ENCODE measurements at places on chromosomes 7 and 10.
A peak's percentile ranks its signal among the peaks of the same experiment; 100 is the strongest.

DNA sequence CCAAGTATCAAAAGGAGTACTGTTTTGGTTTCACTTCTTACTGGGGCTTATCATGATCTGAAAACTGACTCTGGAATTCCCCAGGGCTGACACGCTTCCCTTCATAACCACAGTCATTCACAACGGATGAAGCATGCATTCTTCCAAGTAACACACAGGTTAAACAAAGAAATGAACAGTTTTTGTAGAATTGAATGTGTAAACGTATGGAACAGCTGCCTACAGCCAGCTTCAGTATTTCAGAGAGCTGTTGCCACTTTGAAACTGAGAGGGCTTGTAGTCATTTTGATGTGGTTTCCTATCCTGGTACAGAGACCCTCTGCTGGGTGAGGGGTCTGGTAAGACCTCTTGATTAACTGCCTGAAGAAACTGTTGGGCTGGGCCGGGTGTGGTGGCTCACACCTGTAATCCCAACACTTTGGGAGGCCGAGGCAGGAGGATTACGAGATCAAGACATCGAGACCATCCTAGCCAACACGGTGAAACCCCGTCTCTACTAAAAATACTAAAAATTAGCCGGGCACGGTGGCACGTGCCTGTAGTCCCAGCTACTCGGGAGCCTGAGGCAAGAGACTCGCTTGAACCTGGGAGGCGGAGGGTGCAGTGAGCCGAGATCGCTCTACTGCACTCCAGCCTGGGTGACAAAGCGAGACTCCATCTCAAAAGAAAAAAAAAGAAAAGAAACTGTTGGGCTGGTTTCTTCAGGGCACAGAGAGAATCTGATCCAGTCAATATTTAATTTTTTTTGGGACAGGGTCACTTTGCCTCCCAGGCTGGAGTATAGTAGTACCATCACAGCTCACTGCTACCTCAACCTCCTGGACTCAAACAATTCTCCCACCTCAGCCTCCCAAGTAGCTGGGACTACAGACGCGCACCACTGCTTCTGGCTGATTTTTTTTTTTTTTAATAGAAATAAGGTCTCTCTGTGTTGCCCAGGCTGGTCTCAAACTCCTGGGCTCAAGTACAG is 4.7 kb downstream of the NFE2L3 start:
- no peak for DNase-seq

GRCh38 chr10:71964743-71965515 is 734 bp downstream of the CHST3 start:
- DNase-seq: peak; percentile 61

GRCh38 chr10:86004337-86004736 is 362.3 kb downstream of the GRID1 start:
- no peak for DNase-seq

DNA sequence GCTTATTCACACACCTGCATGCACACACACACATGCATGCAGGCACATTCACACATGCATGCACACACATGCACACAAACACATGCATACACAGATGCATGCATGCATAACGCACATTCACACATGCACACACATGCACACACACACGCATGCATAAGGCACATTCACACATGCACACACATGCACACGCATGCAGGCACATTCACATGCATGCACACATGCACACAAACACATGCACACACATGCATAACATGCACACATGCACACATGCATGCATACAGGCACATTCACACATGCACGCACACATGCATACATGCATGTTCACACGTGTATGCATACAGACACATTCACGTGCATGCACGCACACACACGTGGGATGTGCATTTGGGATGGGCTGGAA is 165.8 kb downstream of the PAXIP1 start:
- no peak for DNase-seq

GRCh38 chr7:128037880-128038619 is 6.8 kb upstream of the LRRC4 start:
- DNase-seq: no peak

- DNase-seq: no peak
Measured at GRCh38 chr7:130149281-130150139, 55.7 kb downstream of the TMEM209 start.

DNA sequence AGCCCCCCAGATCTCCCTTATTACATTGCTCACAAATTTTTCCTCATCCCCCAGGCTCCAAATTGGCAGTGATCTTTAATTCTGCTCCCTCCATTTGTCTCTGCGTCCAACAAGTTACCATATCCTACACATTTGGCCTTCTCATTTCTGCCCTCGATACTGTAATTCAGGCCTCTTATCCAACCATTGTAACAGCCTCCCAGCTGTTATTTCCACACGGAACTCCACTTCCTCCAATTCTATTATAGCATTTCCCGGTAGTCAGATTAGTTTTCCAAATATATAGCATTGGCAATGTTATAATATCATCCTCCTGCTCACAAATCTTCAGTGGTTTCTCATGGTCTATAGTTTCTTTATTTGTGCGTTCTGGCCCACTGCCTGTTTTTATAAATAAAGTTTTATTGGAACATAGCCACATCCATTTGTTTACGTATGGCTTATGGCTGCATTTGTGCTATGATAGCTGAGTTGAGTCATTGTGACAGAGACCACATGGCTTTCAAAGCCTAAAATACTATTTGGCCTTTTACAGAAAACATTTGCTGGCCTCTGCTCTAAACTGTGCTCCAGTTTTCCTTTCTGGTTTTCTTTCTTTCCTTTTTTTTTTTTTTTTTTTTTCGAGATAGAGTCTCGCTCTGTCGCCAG is 126.5 kb upstream of the ZNF438 start:
- DNase-seq: no peak

GRCh38 chr10:2462581-2462980 is 604.8 kb upstream of the PFKP start:
- DNase-seq: no peak

- DNase-seq: no peak
Measured at GRCh38 chr10:82252081-82252480, 377.1 kb downstream of the NRG3 start.

GRCh38 chr10:113767222-113767621 is 15.7 kb downstream of the PLEKHS1 start:
- no peak for DNase-seq

GRCh38 chr7:74307738-74308505 is 18.7 kb downstream of the CLIP2 start:
- no peak for DNase-seq

- no peak for DNase-seq
Measured at GRCh38 chr7:30863706-30864035, 48.0 kb upstream of the AQP1 start.

- no peak for DNase-seq
Measured at GRCh38 chr7:104962781-104963180, 51.2 kb upstream of the KMT2E start.

DNA sequence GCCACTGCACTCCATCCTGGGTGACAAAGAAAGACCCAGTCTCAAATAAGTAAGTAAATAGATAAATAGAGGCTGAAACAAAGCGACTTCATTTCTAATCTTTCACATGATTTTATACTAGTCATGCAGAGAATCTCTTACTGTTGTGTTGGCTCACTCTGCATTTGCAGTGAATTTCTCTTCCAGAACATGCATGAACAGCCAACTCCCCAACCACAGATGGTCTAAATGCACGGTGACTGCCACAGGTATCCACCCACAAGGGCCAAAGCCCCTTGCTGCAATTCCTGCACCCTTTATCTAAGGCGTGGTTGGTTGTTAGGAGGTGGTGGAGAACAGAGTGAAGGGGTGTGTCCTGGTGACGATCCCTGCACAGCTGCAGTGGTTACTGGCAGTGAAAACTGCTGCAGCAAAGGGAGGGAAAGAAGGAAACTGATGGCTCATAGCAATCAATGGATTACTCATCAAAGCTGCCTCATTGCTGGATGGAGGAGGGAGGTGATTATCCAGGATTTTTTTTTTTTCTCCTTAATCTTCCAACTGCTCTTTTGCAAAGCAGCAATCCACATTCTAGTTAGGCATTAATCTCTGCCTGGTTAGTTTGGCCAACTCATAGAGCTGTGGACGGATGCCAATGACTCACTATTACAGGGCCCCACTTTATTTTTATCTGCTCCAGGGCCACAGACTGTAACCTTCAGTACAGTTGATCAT is 50.6 kb downstream of the PRTFDC1 start:
- DNase-seq: peak; percentile 66

GRCh38 chr7:57432583-57432982 is 17.4 kb upstream of the ZNF716 start:
- DNase-seq: no peak

GRCh38 chr7:4882169-4883032 is 1.1 kb downstream of the RADIL start:
- DNase-seq: no peak

DNA sequence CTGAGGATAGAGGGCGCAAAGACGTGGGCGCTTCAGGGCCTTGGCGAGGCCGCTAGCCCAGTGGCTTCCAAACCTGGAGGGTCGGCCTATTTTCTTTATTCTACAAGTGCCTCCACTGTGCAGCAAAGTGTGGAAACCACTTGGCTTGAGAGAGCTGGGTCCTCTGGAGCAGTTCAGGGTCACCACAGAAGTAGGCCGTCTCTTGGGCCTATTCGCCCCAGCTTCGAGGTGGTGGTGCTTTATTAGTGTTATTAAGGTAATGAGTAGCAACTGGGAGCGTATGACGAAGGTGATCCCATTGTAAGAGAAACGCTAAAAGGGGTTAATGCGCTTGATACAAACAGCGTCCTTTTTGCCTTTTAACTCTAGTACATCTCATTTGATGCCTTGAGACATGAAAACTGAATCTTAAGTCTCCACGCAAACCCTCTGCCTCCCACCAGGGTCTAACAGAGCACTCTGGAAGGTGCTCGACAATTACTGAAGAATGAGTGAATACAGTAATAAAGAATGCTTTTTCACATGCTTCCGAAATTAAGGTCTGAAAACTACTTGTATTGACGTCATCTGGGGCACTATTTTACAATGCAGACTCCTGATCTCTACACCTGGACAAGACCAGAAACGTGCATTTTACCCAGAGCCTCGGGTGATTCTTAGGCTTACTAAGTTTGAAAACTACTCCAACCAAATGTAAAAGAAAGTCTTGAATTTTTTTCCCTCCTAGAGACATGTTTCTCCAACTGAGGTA is 647 bp upstream of the GSAP start:
- DNase-seq: no peak

DNA sequence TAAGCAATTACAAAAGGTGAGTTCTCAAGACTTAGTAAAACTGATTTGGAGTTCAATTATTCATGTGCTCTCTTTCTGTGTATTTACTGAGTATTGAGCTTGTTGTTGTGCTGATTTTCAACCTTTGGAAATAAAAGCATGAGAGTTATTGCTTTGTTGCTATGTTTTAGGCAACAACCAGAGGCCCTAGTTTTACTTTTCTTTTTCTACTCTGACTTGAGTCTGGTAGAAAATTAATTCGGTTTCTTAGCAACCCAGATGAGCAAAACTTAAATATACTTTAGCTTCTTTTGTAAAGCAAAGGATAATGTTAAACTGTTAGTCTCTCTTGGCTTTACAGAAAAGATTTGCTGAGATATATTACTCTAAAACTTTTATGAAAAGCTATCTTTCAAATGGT is 66.4 kb upstream of the SCIN start:
- no peak for DNase-seq

- DNase-seq: no peak
Measured at GRCh38 chr10:81297292-81297691, 577.7 kb upstream of the NRG3 start.

DNA sequence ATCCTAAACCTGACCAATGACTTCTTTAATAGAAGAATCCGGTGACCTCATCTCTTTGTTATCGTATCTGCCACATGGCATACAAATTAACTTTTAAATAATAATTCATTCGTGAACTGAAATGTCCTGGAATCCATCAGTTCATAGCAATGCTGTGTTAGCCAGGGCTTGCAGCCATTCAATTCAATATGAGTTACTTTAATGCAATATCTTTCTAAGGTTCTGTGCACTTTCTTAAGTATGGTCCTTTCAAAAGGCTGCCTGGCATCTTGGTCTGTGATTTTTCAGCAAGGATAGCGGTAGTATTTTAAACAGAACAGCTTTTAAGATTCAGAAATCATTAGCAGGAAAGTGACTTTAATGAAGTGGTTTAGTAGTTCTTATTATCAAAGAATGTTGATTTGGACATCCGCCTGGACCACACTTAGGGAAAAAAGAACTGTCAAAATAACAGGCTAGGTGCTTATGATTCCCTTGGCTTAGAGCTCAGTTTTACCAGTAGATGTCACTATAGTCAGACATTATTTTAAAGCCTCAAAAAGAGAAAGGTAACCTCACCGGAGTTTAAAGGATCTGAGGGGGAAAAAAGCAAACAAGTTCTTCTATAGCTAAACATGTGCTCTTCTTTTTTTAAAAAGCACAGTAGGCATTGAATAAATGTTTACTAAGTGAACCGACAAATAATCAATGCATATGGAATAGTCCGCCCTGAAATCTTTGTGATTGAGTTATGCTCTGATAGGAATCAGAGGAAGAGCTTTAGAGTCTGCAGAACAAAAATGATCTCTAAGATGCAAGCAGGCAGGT is 22.7 kb downstream of the SLC35G1 start:
- DNase-seq: no peak

- no peak for DNase-seq
Measured at GRCh38 chr10:11468126-11468742, 143.2 kb downstream of the USP6NL start.

GRCh38 chr10:124285587-124286527 is 132.9 kb downstream of the OAT start:
- DNase-seq: no peak

- no peak for DNase-seq
Measured at GRCh38 chr7:155283565-155284194, 14.0 kb upstream of the INSIG1 start.

DNA sequence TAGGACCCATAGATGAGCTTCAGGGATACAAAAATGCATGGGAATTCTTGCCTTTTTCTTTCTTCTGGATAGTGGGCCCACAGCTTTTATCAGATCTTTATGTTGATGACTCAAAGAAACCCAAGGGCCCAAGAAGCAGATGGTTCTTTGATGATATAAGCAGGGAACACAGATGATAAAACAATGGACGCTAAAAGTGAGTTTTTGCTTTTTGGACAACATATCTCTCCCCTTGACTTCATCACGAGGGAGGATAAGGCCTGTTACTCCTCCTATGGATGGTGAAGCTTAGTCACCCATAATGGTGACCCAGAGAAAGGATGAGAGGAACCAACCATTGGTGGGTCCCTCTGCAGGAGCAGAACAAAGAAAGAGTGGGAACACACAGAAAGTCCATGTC is 6.5 kb upstream of the OGA start:
- no peak for DNase-seq

GRCh38 chr7:11128498-11128897 is 154.8 kb downstream of the PHF14 start:
- DNase-seq: no peak

DNA sequence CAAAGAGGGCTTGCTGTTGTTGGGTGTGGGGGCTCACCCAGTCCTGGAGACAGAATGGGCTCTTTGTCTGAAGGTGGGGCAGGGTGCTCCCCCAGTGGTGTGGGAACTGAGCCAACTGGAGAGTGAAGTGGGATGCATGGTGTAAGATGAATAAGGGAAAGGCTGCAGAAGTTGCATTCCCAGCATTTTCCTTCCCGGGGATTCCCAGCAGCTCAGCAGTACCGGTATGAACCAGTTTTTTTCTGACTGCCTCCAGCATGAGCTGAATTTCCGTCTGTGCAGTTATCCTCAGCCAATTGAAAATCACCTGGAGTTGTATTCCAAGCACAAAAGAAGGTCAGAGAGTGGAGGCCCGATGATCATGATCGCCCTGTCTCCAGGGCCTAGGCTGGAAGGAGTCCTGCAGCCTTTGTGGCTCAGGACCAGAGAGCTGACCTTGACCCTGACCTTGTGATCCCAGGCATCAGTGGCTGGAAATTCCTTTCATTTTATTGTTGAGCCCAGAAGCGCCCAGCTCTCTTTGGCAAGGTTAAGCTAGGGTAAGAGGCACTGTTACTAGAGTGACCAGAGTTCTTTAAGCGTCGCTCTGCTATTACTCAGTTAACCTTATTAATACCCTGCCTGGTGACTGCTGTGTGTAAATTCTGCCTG is 33.4 kb downstream of the OGDH start:
- no peak for DNase-seq
